ENCODE measurements at places on chromosomes 1 and 21.
A peak's percentile ranks its signal among the peaks of the same experiment; 100 is the strongest.

DNA sequence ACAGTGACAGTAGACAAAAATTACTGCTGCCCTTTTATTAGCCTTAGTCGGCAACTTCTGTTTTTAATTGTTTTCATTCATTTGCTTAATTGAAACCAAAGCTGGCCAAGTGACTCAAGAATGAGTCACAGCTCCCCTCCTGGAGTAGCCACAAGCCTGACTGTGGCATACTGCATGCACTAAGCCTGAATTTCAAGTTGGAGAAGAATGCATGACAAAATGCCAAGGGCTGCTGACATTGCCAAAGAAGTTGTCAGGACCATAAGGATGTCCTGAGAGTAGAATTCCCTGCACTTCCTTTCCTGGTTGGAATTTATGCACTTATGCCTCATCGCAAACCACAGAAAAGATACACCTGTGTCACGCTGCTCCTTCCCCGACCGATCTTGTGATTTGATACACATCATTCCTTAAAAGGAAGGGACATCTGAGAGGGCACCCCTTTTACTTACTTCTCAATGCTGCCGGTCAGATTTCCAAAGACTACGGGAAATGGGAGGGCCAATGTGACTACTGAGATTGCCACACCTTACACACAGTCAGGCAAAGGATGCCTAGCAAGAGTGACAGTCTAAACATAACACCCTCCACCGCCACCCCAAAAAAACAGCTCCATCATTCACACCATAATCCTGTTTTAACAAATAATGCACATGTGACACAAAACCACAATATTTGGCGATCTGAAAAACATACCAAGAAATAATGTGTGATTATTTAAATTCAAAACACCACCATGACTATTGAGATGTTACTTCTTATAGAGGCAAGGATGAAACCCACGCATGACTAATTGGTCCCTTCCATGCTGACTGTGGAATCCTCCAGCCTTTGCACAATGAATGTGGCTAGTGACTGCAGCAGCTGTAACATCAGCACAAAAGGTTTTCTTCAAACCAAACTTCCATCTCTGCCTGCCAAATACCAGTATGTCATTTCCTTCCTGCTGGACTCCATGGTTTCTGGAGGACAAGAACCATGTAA is 28.2 kb downstream of the VAV3 start:
- DNase-seq: peak; percentile 19

GRCh38 chr1:21575351-21575942 is 66.2 kb downstream of the ALPL start:
- no peak for DNase-seq

- no peak for DNase-seq
These were observed 318.6 kb upstream of the TMPRSS15 start for GRCh38 chr21:18722193-18722592.

GRCh38 chr1:160069460-160070231 is at the start of gene KCNJ10:
KCNJ10 (minus strand) TSS chr1:160070160; CDS start chr1:160042532, 27,628 bp downstream.
- no peak for DNase-seq

- DNase-seq: no peak
These were observed 285.0 kb downstream of the BRINP3 start for GRCh38 chr1:190192627-190193026.

GRCh38 chr1:6424619-6425593 is at the start of gene ESPN:
ESPN (plus strand) TSS chr1:6424776; CDS start chr1:6424956, 180 bp downstream.
- DNase-seq: peak; percentile 38

GRCh38 chr1:201088395-201088794 is 23.8 kb downstream of the CACNA1S start:
- DNase-seq: no peak

GRCh38 chr21:44765231-44766013 is 36.2 kb downstream of the UBE2G2 start:
- no peak for DNase-seq

DNA sequence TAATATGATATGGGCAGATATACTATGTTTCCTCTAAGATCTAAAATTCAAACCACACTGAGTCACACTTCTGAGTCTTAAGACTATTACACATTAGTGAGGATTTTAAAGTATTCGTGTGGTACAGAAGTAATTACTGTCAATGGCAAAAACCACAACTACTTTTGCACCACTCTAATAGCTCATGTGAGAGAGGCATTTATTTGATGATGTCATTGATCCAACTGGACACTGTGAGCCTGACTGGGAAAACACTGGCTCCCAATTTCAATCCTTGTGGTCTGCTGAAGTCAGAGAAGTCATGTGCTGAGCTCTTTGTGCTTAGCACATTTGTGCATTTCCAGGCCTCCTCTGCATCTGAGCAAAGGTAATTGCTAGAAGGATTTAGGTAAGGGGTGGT is 377.8 kb downstream of the USH2A start:
- DNase-seq: no peak

- no peak for DNase-seq
These were observed 139.9 kb downstream of the ASTN1 start for GRCh38 chr1:177024623-177025022.

DNA sequence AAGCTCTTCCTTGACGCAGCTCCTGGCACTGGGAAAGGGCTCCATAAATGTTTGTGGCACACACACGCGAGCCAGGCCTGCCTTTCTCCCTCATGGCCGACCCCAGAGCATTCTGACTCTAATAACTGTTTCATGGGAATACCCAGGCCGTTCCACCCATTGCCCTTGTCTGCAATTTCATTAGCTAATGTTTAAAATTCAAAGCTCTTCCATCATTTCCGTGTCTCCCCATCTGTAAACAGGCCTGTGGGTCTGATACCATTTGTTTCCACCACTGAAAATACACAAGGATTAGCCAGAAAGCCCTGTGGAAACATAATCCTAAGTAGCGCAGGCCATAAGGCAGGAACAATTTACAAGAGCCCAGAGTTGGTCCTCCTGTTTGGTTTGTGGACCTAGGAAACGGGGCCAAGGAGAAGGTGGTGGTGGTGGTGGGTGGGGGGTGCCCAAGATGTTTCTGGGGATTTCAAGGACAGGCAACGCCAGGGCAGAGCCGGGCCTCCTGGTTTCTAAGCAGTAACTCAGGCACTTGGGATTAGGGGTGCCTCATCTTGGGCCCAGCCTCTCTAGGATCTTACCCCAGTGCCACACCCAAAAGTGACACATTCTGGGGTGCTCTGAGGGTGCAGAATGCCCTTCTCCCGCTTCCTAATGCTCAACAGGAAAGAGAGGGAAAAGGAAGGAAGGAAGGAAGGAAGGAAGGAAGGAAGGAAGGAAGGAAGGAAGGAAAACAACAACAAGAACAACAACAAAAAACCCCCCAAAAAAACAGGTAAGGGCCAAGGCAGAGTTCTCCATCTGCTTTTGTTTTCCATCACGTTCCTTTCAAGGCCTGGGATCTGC is 79.4 kb downstream of the SSBP3 start:
- no peak for DNase-seq

GRCh38 chr1:109906160-109906838 is 4.3 kb upstream of the CSF1 start:
- DNase-seq: no peak

- no peak for DNase-seq
These were observed 394.3 kb downstream of the KCNH1 start for GRCh38 chr1:210739627-210740026.

GRCh38 chr1:194223596-194223995 is 1037.2 kb upstream of the B3GALT2 start:
- no peak for DNase-seq

DNA sequence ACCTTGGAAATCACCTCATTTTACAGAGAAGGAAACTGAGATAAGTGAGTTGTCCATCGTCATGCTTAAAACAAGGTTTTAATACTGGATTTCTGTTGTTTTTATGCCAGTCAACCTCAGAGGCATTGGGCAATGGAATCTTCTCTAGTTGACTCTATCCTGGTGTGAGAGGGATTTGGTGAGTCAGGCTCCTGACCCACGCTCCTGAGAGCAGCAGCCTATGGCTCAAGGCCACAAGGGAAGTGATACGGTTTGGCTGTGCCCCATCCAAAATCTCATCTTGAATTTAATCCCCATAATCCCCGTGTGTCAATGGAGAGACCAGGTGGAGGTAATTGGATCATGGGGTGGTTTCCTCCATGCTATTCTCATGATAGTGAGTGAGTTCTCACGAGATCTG is 90.1 kb downstream of the TLR5 start:
- no peak for DNase-seq

DNA sequence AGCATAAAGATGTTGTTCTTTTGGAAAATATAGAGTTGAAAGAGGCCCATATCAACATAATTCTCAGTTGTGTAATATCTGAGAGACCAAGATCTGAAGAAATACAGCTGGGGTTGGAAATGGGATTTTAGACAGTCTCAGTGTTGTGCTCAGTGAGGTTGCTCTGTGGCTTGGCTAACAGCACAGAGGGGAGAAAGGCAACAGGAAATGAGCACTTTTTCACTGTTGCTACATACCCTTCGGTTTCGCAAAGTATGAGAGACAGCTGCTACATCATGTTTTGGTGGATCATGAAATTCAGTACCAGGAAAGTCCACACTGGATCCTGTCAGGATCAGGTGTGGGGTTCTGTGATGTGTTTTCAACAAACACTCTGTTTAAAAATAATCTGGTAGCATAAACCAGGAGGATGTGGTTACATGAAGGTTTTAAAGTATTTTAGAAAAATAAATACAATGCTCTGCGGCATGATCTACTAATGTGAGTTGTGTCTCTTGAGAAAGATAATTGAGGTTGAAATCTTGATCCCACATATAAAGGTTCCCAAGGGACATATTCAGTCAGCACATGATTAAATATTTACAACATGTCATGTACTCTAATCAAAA is 7.0 kb upstream of the GPR88 start:
- DNase-seq: no peak

DNA sequence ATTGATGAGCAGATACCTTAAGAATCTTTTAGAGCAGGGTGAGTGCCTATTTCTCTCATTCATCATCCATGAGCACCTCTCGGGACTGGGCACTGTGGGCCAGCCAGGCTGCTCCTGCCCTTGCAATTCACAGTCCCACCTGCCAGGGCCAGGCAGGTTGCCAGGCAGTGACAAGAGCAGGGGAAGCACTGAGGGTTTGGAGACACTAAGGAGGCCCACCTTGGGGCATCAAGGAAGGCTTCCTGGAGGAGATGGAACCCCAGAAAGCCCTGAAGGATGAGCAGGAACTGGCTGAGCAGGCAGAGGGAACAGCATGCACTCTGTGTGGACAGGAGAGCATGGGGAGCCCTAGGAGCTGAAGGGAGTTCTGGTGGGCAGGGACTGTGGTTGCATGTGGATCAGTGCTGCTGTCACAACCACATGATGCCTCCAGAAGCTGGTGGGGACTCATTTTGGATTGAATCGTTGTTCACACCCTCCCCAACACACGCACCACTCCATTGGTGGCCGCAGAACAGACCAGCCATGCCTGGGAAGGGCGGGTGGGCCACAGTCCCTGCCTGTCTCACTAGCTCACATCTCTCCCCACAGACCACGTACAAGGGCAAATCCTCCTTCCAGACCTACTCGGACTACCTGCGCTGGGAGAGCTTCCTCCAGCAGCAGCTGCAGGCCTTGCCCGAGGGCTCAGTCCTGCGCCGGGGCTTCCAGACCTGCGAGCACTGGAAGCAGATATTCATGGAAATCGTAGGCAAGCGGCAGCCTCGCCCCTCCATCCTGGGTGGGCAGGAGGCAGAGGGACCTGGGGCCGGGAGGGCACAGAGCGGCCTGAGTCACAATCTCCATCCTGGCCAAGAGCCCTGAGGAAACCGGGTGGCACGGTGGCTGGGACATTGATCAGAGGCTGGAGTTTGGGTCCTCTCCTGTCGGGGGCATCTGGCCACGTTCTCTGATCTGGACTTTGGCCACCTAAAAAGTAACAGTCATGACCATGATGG is 55.1 kb downstream of the DISP3 start:
- no peak for DNase-seq

DNA sequence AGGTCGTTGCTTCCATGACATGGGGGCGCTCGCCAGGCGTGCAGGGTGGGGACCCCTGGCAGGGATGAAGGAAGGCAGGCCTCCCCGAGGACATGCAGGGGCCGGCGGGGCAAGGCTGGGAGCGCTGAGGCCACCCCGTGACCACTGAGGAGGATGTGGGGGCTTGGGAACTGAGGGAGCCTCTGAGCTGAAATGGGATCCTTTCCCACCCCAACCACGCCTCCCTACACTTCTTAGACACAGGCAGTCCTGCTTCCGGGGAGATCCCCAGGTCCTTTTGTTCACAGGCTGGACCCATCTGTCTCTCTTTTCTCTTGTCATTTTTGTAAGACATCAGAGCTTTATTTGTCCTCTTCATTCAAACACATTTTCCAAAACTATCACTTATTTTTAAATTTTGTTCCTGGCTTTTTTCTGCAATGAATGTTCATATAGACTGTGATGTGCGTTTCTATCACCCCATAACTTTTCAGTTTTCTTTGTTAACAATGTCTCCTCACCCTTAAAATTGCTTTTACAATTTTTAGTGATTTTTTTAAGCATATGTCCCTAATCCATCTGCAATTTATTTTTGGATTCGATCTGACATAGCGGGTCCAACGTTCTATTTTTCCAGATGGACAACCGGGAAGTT is 156.7 kb upstream of the BACE2 start:
- no peak for DNase-seq

- peak; percentile 65 for DNase-seq
These were observed 6.8 kb upstream of the SLAMF9 start for GRCh38 chr1:159960721-159961381.

DNA sequence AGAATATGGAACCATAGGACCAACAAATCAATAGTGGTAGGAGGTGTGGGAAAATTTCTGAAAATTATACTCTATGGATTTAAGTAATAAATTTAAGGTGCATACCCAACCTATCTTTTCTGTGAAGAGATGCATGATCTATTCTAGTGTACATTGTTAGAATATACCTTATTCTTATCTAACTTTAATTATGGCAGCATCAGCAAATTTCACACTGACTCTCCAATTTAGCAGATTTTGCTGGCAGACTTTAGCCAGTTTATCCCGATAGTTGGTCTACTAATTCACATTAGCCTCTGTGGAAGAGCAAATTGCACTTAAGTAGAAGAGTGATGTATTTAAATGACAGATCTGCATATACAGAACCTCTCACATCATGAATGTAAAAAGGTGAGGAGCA is 400.0 kb downstream of the PLA2G4A start:
- no peak for DNase-seq

DNA sequence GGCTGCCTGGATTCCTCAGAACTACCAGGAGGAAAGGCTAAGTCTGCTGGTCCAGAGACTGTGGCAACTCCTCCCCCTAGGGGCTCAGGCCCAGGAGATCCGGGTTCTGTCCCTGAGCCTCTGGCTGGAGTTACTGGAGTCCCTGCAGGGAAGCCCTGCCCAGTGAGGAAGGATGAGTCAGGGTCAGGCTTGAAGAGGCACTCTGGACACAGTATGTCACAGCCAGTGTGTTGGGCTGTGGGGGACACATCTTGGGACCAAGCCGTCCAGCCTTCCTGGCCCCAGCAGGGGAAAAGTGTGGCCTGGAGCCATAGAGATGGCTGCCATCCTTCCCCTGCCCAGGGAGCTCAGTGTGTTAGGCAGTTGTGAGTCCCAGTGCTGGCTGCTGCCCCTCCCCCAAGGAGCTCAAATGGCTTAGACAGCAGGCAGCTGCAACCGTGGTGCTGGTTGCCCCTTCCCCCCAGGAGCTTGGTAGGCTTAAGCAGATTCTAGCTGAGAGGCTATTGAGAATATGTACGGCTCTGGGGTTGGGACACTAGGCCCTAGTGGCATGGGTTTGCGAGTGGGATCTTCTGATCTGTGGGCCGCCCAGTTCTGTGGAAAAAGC is 28.2 kb upstream of the RABGAP1L start:
- DNase-seq: no peak

- DNase-seq: no peak
These were observed 44.3 kb upstream of the TACSTD2 start for GRCh38 chr1:58621391-58621790.
